Activated gamma-delta T cell (primary cell): ENCODE measurements at places on chromosomes 2 and 18.

GRCh38 chr18:68940039-68940438 lies 142.2 kb downstream of the CCDC102B start:
- DNase-seq: no peak

DNA sequence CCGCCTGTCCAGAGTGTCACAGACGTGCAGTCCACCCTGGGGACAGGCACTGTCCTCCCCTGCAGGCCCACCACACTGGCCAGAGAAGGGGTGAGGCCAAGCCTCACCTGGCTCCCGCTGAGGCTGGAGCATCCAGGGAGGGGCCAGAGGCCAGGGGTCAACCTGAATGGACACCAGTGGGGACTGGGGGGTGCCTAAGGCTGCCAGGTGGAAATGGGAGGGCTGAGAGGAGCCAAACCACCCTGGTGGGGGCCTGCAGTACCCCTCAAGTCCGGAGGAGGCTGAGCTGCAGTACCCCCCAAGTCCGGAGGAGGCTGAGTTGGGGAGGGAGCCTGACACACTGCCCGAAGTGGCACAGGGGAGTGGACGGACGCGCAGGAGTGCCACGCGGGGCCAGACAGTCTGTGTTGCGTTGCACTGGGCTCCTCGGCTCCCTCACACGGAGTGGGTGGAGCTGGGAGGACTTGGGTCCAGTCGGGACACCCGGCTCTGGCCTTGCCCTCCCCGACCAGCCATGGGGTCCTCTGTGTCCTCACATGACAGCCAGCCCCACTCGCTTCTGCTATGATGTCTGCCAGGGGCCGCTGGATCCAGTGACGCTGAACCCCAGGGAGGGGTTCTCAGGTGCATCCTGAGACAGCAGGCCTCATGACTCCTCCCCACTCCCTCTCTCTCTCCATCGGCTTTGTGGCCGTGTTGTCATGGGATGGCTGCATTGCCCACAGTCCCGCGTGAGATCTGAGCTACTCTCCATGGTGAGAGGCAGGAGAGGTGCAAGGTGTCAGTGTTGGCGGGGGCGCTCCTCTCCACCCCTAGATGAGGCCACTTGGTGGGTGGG lies 22.3 kb upstream of the GPC1 start:
- DNase-seq: no peak

GRCh38 chr2:65093211-65093610 lies 36.7 kb downstream of the RAB1A start:
- DNase-seq: no peak

- no peak for DNase-seq
Observed at GRCh38 chr2:24730481-24730880, 62.7 kb downstream of the PTRHD1 start.

DNA sequence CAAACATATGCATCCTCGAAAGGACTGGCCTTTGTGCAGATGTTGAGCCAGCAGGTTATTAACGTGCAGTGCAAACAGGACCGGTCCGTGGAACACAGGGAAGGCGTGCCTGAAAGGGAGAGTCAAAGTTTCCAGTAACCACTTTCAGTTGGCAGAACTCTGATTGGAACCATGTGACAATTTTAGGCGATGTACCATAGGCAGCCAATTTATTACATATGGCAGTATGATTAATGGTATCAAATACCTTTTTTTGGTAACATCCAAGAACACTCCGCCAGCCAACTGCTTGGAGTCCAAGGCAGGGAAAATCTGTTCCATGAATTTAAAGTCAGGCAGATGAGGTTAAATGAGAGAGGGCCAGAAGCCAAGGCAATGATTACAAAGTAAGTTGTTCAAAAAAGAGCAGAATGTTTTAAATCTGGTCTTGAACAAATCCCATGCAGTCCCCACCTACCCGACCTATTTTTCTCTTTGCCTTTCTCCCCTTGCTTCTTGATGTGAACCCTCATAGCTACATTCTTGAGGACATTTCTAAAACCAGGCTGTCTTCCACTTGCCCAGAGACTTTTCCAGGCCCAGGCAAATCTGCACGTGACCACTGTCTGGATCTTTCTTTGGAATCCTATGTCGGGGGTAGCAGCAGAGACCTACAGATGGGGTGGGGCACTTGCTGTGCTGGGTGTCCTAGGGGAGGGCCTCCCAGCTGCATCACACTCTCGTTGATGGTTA lies 351.7 kb downstream of the HRH4 start:
- no peak for DNase-seq

- DNase-seq: no peak
Observed at GRCh38 chr2:210553373-210553772, 3.0 kb upstream of the CPS1 start.

DNA sequence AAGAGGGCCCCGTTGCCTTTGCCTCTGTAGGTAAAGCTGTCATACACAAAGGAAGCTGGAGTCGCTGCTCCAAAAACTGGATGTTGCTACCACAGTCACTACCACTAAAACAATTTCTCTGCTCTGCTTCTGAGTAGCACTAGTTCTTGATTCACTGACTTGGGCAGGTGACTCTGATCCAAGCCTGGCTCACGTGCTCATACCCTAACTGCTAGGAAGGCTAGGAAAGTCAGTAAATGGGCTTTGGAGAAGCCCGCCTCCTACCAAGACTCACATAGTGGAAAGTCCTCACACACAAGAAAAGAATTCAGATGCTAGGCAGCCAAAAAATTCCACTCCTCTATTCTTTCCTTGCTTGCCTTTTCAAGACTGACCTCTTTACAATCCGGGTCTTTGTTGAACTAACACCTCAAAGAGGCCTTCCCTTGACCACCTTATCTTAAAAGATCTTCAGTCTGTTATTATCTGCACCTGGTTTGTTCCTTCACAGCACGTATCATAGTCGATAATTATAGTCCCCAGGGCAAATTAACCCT lies 11.4 kb upstream of the DYNC1I2 start:
- no peak for DNase-seq

GRCh38 chr2:140567734-140568133 lies 1563.1 kb downstream of the LRP1B start:
- no peak for DNase-seq

DNA sequence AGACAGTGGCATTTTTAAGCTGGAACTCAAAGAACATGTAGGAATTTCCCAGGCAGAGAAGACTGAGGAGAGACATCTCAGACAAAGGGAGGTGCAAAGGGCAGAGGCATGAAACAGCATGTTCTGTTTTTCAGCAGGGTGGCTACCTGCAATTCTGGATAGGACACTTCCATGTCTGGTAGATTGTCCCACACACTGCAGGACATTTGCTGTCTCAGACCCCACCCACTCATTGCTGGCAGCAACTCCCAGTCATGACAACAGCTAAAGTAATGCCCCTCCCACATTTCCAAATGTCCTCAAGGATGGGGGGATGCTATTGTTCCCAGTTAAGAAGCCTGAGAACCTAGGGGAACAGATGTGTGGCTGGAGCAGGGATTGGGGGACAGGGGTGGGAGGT lies 40.8 kb downstream of the ANKRD44 start:
- DNase-seq: no peak

DNA sequence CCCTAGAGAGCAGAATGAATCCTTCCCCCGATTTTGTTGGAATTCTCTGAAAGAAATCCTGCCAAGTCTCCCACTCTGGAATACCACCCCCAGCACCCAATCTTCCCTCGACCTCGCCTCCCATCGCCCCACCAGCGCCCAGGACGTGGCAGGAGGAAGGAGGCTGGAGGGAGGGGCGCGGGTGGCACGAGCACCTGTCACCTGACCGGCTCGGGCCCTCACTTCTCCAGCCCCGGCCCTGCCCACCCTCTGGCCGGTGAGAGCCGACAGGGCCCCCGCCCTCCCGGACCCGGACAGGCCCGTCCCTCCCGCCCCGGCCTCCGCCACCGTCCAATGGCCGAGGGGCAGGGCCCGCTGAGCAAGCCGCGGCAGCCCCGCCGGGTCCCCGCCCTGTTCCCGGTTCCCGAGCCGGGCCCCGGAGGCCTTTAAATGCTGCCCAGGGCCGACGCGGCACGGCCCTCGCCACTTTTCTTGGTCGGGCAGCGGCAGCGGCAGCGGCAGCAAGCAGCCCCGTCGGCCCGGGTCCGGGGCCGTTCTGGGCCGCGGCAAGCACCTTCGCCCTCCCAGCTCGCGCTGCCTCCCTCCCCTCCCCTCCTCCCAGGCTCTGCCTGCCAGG lies at the start of gene LGALSL:
TSS of gene LGALSL (plus strand) at position 393 of the 616 bp plus-strand sequence. CDS start 384 bp downstream, outside the sequence.
- DNase-seq: no peak

DNA sequence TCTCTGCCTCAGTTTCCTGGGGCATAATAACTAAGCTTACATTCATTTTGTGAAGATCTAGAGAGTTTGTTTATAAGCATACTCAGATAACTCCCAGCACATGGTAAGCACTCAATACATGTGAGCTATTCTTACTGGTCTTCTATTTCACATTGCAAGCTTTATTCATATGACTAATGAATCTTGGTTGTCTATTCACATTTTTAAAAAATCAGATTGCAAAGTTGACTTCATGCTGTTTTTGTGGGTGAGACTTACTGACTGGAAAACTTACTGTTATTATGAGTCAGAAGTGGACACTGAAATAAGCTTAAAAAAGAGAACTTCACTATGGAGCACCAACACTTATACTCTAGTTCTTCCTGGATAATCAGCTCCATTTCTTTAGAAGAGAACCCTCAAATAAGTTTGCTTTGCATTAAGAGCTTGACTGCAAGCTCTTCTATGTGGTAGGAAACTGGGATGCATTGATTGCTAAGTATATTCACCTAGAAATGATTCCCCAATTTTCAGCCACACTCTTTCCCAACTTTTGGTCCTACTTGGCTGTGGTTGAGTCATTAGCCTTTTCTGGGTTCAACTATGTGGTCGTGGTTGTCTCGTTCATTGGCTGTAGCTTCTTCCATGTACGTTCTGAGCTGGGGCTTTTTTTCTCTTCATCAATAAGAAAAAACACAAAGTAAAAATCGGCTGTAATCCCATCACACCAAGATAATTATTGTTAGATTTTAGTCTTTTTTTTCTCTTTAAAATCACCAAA lies 29.5 kb upstream of the RBMS1 start:
- no peak for DNase-seq

- no peak for DNase-seq
Observed at GRCh38 chr2:137925599-137925998, 38.7 kb upstream of the HNMT start.

- no peak for DNase-seq
Observed at GRCh38 chr2:177549171-177549570, 156.6 kb downstream of the AGPS start.

- DNase-seq: no peak
Observed at GRCh38 chr2:24762518-24762917, 30.7 kb downstream of the PTRHD1 start.

DNA sequence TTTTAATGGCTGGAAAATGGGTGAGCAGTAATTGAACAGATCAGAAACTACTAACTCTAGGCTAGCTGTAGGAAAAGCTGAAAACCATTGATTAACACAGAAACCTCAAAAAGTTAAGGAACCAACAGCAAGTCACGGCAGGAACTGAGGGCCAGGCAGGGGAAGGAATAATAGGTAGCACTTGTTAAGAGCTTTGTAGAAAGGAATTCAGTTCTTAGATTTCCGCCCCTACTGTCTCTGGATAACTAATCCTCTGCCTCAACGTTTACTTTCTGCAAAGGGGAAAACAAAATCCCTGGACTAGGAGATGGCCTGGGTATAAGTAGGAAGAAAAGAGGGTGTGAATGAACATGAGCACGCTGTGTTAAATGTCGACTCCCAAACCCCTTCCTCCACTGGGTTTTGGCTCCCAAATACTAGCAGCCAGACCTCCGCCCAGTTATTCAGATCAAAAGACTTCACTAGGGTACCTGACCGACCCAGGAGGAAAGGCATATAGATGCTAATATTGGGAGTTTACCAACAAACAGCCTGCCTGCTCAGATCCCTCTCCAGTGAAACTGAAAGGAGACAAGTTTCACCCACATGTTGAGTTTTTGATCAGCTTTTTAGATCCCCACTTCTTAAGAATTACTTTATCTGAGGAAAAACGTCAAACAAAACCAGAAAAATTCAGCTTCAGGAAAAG lies 12.4 kb downstream of the SMAD2 start:
- DNase-seq: no peak

DNA sequence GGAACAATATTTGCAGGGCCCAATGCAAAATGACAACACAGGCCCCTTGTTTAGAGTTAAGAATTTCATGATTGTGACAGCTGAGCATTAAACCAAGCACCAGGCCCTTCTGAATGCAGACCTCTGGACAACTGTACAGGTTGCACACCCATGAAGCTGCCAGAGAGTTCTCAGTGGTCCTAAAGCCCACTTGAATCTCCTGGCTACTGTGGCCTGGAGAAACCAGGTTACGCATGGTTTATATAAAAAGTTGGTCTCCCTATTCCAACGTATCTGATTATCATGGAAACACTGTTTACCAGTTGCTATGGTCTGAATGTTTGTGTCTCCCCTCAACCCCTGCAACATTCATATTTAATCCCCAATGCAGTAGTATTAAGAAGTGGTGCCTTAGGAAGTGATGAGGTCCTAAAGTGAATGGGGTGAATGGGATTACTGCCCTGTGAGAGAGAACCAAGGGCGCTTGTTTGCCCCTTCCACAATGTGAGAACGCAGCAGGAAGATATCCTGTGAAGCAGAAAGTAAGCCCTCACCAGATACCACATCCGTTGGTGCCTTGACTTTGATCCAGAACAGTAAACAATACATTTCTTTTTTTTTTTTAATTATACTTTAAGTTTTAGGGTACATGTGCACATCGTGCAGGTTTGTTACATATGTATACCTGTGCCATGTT lies 48.0 kb upstream of the ANXA4 start:
- DNase-seq: no peak

DNA sequence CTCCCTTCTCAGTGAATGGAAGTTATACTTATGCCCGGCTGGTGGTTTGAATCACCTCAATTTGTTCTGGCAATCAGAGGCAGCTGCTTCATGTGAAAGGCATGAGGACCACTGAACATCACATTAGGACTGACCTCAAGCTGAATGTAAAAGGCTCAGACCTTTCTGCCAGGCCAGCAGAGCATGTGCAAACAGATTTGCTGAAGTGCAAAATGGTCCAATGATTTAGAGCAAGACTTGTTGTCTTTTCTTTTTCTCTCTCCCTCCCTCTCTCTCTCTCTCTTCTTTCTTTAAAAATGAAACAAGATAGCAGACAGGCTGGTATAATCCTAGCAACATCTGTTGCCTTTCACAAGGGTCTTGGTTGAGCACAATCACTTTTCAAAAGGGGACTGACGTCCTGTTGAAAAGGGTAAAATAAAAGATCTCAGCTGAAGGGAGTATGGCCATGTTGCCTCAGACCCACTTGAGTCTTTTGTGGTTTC lies 13.3 kb upstream of the CDH7 start:
- DNase-seq: no peak

DNA sequence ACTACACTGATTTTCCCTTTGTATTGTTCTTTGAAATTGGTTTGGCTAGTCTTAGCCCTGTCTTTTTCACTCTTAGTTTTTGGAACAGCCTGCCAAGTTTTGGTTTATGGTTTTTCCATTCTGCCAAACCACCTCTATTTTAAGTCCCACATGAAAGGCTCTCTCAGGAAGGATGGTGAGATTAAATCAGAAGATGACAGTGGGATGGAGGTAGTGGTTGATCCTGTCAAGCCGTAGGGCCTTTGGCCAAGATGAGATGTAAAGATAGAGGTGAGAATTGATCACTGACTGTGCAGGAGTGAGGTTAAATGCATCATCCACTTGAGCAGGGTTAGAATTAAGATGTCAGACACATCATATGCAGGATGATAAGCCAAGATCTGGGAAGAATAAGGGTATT lies 948.5 kb downstream of the SLC4A3 start:
- DNase-seq: no peak
